Activated CD4-positive, alpha-beta T cell treated with anti-CD3 and anti-CD28 coated beads for 48 hours (primary cell): ENCODE measurements at places on chromosomes 4 and X.

DNA sequence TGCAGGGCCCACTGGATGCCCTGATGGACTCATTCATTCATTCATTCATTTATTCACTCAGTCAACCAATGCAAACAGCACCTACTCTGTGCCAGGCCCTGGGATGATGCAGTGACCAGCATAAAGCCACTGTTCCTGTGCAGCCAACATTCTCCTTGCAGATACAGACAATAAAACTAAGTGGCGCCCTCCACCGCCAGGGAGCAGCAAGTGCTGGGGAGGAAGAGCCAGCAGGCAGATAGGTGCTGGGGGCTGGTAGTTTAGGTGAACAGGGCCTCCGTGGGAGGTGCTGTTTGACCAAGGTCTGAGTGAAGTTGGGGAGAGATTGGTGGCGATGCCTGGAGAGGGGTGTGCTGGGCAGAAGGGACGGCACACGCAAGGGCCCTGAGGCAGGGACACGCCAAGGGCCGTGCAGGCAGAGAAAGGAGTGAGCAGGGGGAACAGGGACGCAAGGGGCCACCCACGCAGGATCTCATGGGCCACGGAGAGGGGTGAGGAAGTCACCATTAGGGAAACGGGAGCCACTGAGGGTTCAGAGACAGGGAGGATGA is 65.5 kb downstream of the WFS1 start:
- no peak for DNase-seq

DNA sequence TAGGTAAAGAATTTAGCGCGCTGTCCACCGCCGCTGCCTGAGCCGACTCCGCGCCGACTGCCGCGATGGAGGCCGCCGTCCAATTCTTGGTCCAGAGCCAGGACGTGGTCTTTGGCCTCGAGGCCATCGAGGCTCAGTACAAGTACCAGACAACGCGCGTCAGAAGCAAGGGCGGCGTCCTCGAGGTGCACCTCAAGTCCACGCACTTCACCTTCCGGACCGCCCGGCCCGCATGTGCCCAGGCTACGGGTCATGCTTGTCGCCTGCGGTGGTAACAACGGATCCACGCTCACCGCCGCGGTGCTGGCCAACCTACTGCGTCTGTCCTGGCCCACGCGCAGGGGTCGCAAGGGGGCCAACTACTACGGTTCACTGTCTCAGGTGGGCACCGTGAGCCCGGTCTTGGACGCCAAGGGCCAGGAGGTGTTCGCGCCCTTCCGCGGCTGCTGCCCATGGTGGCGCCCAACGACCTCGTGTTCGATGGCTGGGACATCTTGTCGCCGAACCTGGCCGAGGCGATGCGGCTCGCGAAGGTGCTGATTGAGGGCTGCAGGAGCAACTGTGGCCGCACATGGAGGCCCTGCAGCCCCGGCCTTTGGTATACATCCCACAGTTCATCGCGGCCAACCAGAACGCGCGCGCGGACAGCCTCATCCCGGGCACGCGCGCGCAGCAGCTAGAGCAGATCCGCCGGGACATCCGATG is 128.0 kb downstream of the ANAPC4 start:
- no peak for DNase-seq

DNA sequence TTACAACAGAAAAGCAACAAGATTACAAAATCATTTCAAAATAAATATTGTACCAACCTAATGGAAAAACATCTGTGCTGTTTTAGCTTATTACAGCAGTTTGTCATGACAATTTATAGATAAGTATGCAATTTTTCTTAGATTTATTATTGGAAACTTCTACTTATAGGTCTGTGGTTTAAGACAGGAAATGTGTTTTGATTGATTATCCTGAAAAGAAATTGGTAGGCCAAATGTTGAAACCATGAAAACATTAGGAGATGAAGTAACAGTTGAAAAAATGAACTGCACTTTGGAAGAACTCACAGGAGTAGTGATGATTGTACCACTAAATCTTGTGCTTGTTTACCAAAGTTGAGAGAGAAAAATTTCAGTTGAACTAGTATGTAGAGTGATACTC is 162.2 kb upstream of the GIMD1 start:
- DNase-seq = no peak

GRCh38 chrX:120419463-120419862 is 49.6 kb downstream of the LAMP2 start:
- no peak for DNase-seq

- no peak for DNase-seq
These were observed 36.3 kb downstream of the SH3BGRL start for GRCh38 chrX:81238166-81238565.

DNA sequence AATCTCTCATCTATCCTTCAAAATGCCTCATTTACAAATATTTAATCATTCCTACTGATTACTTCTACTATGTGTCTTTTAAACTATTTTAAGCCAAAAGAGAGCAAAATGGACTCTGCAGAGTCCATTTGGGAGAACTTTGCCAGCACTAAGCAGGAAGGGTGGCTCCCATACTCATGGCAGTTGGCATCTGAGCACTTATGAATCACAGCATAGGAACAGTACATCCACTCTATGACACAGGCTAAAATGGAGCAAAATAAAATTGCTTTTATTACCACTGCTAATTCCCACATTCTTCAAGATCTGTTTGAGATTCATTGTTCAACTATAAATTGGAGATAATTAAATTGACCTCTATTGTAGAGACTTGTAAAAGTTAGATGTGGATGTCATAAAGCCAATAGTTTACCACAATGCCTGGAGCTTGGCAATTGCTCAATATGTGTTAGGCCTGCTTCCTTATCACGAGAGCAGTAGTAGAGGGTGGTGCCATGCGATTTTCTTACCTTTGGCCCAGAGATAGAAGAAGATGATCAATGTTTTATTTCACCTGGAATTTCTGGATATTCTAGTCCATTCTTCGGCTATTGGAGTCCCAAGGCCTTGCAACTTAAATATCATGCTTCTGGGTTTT is 19.1 kb downstream of the HPGD start:
- no peak for DNase-seq

DNA sequence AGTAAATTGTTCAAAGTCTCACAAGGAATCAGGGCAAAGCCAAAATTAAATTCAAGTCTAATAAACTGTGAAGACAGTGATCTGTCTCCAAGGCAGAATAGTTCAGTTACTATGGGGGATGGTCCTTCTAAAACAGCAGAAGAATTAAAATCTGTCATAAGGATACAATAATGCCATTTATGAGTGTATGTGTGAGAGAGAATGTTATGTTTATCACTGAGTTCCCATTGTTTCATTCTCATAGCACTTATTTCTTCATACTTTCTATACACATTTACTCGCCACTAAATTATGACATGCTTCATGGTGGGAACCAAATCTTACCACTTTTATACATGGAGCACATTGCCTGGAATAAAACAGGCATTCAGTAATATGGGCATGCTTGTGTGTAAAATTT is 102.5 kb downstream of the AMMECR1 start:
- DNase-seq = no peak

- no peak for DNase-seq
These were observed 30.6 kb downstream of the CLCN4 start for GRCh38 chrX:10187421-10187820.

DNA sequence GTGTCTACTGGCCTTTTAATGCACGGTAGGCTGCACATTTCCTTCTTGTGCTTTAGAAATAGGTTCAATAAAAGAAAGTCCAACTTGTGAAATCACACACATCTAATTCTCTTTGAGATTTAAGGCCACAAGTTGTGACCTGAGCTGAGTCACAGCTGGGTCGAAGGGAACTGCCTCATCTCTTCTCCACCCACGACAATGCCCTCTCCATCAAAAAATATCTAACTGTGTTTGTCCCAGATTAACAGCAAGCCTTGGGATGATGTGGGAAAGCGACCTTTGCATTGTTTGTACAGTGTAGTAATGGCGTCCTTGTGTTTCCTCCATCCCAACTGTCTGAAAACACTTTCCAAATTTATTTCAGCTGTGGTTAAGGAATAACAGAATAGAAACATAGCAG is 168.9 kb downstream of the AMELX start:
- no peak for DNase-seq

DNA sequence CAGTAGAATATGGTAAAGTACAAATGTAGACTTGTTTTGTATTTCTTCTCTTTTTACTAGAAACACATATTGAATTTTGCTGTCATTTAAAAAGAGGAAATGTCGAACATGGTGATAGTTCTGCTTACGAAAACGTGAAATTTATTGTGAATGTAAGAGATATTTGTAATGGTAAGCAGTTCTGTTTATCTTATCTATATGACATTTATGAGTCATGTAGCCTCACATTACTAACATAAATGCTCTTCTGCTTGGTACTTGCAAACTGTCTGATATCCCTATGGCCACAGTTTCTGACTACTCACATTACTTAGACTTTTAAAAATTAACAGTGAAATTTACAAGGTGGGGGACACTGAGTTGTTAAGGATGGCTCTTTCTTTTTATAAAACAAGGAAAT is 57.9 kb downstream of the PASD1 start:
- DNase-seq = no peak

DNA sequence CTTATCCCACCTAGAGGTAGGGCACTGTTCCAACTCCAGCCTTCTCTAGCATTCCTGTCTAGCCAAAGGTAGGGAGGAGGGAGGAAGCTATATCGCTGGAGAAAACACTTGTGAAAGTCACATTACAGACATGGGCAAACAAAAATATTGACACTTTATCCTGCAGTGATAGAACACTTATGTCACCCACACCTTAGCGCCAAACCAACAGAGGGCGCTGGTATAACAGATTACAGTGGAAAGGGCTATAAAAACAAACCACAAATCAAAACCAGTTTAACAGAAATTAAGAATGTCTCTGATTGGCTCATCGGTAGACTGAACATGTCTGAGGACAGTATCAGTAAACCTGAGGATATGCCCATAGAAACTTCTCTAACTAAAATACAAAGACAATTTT is 451.3 kb downstream of the TLL1 start:
- no peak for DNase-seq

DNA sequence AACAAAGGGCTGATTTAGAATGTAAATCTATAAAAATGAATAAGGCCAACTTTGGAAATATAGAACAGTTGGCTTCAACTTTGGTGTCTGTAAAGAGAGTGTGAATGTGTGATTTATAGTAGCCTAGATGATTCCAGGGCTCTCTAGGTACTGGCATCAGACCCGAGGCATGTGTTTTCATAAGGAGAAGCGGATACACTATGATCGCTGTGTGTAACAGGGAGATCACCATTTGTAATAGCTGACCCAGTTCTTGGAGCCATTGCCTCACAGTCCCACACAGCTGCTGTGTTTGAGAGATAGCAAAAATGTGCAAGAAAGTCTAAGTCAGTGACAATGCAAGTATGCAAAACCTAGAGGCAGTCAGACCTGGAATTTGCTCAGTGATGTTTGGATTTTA is 135.1 kb downstream of the REPS2 start:
- DNase-seq = no peak

DNA sequence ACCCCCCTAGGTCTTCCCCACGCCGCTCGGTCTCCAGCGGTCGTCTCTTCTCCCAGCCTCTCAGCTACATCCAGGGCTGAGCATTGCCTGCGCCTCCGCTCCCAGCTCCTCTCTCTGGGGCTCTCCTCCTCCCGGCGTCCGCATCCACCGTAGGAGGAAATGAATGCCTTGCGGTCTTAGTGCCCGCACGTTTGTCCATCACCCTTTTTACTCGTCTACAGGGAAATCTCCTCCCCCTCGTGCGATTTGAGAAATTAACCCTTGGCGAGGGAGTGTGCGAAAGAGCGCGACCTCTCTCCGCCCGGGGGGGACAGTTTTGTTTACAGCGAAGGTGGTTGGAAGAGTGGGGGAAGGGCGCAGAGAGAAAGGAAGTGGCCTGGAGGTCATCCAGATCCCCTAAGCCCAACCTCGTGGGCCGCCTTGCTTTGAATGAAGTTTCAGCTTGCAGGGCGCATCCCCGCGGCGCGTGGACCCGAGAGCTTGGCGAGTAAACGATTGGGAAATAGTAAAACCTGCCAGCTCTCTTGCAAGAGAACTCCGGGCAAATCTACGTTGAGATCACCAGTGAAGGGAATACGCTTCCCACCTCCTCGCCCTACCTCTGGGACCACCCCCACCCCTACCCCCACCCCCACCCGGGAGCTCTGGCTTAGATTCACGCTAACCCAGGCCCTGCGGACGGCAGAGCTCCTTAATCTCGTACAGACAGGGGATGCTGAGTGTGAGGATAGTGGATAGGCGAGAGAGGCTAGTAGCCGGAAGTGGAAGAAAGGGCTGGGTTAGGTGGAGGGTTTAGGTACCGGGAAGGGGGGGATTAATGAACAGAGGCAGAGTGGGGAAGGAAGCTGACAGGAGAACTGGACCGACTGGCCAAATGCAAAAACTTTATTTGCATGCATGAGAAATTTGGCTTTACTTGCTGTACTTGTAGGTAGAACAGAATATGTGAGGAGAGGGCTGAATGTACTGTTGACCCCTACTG is at the start of gene ELOVL6:
ELOVL6 (minus strand) TSS at position 181 of the 982 bp plus-strand sequence. CDS start 280 bp downstream, outside the sequence.
- peak; percentile 56 for DNase-seq

DNA sequence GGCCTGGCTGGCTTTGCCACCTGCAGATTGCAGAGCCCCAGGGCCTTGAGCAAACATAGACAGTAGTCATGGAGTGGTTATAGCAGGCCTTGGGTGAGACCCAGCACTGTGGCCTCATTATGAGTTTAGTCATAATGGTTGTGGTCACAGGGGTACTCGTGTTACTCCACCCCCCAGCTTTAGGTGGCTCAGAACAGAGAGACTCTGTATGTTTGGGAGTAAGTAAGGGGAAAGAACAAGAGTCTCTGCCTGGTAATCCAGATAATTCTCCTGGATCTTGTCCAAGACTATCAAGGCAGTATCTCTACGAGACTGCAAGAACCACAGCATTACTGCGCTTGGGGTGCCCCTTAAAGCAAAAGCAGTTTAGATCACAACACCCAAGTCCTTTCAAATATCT is 62.3 kb upstream of the SCRG1 start:
- DNase-seq = no peak

- DNase-seq = no peak
These were observed 86.4 kb upstream of the UXT start for GRCh38 chrX:47745416-47745815.

DNA sequence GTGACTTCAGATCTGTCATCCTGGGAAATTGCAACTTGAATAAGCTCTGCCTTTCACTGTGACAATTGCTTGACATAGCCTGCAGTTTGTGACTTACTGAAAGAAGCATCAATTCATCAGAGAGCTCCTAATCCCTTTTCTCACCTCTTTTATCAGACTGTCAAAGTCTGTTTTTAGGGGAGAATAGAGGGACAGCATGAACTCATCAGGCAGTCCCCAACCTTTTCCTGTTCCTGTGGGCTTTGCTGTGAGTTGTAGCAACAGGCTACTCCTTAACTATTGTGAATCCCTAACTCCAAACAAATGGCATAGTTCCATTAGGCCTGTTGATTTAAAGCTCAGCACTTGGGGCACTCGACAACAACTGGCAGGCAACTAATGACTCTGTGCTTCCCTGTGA is 64.9 kb downstream of the DOCK11 start:
- DNase-seq = no peak

GRCh38 chr4:81314196-81314896 is 99.3 kb upstream of the PRKG2 start:
- DNase-seq = no peak

GRCh38 chr4:7323872-7324650 is 110.7 kb downstream of the PSAPL1 start:
- DNase-seq = no peak

GRCh38 chr4:26120098-26120825 is 200.6 kb upstream of the RBPJ start:
- no peak for DNase-seq

- DNase-seq = no peak
These were observed 8.0 kb downstream of the CETN2 start for GRCh38 chrX:152822383-152823086.
